Chondrocyte (in vitro differentiated cells): ENCODE measurements at places on chromosomes 16 and 17.

GRCh38 chr17:4941319-4941610, 1.2 kb downstream of the RNF167 start:
- no peak for DNase-seq

DNA sequence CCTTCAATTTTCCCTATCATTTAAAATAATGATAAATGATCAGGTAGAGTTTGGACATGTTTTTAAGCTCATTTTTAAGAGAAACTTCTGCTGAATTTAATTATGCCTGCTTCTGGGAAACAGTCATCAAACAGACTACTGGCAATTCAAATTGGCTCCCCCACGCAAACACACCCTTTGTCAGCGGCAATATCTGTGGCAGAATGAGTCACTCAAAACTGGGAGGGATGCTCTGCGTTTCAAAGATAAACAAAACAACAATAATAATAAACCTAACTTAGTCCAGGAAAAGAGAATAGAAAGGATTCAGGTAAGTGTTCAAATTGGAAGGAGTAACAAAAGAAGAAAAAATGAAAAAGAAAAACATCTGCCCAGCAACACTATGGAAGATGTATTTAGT, 108.1 kb upstream of the ERCC4 start:
- DNase-seq: no peak

- no peak for DNase-seq
These were observed 99.0 kb downstream of the CA4 start for GRCh38 chr17:60248618-60249289.

- DNase-seq: no peak
These were observed 832 bp downstream of the ETV4 start for GRCh38 chr17:43545383-43545632.

DNA sequence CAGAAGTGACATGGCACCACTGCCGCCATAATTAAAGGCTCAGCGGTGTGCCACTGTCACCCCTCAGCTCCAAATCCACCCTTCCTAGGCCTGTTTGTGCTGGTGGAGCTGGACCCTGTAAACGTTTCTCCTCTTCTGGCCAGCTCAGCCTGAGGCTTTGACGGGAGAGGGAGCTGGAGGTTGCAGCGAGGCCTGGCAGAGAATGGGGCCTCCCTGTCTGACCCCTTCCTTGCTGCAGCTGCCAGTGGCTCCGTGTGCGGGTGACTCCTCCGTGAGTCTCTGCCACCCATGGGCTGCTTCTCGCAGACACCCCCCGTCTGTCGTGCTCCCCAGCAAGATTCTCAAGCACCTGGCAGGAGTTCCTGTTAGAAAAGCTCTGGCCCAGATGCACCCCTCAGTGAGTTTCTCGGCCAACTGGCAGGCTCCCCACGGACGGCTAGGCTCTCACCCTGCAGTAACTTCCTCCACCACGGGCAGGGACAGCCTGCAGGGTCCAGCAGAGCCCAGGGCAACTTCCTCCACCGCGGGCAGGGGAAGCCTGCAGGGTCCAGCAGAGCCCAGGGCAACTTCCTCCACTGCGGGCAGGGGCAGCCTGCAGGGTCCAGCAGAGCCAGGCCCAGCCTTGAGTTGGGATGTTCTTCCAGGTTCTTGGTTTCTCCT, 4.7 kb upstream of the CHMP6 start:
- no peak for DNase-seq

GRCh38 chr16:65523283-65523944, 401.6 kb upstream of the CDH11 start:
- DNase-seq: no peak

DNA sequence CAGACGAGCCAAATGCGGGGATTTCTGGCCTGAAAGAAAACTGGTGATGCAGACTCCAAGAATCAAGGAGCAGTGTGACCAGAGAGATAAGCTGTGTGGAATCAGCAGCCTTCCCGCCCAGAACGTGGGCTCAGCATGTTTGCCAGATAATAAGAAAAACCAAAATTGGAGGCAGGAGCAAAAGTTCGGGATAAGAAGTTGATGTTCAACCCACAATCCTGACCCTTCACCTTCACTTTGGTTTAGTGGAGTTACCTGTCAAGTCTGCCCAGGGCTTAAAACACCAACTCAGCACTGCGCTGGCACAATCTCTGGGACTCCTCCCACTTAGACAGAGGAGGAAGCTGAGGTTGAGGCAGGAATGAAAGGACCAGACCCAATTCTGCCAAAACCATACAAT, 3.1 kb downstream of the SLC43A2 start:
- DNase-seq: no peak

DNA sequence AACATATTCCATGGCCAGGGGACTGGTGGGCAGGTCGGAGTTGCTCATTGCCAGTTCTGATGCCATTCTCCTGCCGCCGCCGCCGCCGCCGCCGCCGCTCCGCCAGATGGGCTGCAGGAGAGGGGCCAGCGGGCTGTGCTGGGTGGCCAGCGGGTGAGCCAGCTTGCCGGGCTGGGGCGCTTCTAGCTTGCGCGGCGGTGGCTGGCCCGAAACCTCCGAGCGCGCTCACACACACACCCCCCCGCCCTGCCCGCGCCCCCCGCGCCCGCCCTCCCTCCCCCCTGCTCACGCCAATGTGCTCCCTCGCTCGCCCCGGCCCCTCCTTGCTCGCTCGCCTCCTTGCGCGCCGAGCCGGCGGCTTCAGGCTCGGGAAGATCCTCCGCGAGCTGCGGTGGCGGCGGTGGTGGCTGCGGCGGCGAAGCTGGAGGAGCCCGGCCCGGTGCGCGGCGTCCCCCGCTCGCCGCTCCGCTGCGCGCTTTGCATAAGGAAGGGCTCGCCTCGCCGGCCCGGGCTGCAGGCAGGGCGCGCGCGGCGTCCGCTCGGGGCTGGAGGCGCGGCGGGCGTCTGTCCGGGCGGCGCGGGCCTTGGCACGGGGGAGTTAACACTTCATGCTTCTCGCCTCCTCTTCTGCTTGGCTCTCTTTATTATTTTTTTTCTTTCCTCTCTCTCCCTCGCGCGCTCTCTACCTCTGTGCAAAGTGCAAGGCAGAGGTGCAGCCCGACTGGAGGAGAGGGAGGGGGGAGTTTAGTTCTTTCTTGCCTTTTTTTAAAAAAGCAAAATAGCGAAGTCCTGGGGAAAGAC, 500 bp downstream of the MAF start:
- DNase-seq: no peak

- DNase-seq: no peak
These were observed 23.8 kb downstream of the COTL1 start for GRCh38 chr16:84593825-84594724.

DNA sequence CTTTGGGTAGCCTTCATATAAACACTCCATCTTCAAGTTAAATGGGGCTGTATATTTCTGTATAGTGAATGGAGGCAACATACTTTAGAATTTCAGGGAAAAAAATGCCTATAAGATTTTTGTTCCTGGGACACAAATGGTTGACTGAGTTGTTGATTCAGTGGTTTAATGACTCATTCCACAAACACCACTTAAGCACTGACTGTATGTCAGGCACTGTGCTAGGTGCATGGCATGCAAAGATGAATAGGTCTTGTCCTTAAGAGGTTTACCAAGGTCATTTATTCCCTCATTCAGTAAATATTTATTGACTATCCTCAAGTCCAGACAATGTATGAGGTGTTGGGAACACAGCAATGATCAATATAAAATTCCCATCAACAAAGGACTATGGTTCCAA, 417.1 kb downstream of the CA10 start:
- no peak for DNase-seq

GRCh38 chr16:12021578-12022253, 45.2 kb downstream of the SNX29 start:
- DNase-seq: no peak

DNA sequence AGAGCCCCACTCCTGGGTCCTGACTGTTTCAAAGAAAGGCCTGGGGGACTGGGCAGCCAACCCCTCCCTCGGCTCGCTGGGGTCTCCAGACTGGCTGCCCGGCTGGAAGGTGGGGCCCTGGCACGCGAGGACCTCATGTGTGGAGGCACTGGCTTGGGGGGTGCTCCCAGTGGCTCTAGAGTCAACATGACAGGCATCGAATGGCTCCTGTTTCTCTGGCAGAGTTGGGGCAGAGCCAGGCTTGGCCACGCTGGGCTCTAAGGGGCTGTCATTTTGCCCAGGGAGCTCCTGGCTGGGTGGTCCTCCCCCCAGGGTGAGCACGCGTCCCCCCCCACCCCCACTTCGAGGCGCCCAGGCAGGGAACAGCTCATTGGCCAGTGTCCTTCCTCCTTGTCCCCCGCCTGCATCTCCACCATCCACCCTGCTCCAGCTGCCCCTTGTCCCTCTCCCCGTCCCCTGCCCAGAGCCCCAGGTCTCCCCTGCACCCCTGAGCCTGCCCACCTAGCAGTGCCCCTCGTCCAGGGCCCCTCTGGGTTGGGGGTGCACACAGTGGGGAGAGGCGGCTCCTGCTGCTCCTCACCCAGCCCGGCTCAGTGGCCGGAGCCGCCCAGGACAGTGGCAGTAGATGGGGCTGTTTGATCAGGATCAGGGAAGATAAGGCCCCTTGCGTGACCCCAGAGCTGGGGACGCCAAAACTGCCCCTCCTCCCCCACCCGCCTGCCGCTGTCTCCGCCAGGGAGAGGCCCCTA, 2.7 kb downstream of the GCGR start:
- no peak for DNase-seq

DNA sequence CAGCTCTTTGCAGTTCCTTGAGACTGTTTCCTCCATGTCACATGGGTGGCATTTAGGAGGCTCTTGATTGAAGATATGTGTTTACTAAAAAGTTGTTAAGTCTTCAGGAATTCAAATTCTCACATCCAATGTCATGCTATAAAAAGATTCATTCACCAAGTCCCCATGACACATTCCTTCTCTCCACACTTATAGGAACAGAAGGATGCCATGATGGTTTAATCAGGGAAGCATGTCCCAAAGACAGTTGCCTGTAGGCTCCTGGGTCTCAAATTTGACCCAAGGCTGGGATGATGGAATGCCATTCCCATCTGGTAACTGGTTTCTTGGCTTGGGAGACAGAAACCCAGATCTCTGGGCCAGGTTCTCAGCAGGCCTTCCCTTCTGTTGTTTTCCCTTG, 140.6 kb upstream of the SOX9 start:
- no peak for DNase-seq

DNA sequence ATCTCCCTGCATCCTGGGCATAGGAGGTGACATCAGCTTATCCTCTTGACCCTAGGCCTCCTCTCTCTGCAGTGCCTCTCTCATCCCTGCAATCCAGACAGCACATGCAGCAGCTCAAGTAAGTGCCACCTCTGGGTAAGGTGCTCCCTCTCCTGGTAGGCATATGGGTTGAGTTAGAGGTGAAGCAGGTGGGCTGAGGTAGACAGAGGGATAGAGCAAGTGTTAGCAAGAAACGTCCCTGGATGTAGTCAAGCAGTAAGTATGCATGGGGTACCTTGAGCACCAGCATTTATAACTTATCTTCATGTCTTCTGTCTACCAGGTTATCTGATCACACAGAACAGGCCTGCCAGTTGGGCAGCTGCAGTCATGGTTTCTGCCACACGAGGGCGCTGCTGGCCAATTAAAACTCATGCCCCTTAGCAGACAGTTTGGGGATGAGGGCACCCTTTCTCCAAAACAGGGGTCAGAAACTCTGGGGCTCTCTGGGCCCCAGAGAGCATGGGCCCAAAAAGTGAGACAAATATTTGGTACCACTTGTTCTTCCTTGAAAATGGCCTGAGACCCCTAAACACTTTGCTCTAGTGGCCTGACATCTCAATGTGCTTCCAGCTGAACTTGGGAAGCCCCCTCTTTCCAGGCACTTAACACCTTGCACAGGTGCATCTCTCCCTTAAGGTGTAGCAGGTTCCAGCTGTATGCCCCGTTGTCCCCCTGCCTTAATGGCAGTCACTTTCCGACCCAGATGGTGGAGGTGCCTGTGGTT, 59.8 kb downstream of the NEUROD2 start:
- DNase-seq: no peak

DNA sequence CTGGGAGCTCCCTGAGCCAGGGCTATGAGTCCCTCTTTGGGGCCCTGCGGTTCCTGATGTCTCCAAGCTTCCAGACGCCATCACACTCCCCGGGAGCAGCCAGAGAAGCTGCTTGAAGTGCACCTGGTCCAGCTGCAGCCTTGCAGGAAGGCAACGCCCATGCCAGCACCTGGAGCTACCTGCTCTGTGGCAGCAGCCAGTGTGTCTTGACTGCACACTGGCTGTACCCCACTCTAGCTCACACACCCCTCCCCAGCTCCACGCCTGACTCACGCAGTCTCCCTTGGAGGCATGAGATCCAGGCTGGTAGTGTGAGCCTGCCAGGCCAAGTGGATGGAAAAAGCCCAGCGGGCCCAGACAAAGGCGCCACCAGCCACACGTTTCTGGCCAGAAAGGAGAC, 63.3 kb downstream of the USP32 start:
- no peak for DNase-seq

DNA sequence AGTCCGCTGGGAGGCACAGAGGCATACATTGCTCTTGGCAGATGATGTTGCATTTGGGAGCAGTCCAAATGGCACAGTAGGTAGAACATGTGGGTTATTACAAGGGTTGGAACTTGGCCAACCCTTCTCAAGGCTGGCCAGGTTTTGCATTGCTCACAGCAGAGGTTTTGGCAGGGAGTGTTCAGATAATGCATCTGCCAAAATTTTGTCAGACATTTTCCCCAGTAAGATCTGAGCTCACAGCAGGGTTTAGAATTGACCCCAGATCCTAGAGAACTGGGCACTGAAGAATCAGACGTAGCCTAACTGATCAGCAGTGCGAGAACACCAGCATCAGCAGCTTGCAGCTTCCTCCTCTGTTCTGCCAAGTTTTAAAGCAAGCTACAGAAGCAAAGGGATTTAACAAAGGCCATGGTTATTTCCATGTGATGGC, 468.8 kb upstream of the KIF2B start:
- no peak for DNase-seq

GRCh38 chr17:80706463-80706867, 161.8 kb downstream of the RPTOR start:
- no peak for DNase-seq

GRCh38 chr17:8453326-8453725, 17.6 kb downstream of the NDEL1 start:
- DNase-seq: no peak

- no peak for DNase-seq
These were observed 23.9 kb downstream of the DNAI2 start for GRCh38 chr17:74297941-74298340.
